ENCODE measurements at places on chromosomes 12 and 14.

- DNase-seq: peak; percentile 10
Observed at GRCh38 chr12:56521590-56522371, at the start of gene RBMS2. RBMS2 (plus strand) TSS chr12:56521820; CDS start chr12:56522024, 204 bp downstream.

GRCh38 chr14:65332141-65332871 is 80.2 kb upstream of the FUT8 start:
- no peak for DNase-seq

GRCh38 chr12:43329375-43329774 is 222.6 kb downstream of the ADAMTS20 start:
- DNase-seq: no peak

GRCh38 chr12:16225692-16226091 is 51.8 kb downstream of the SLC15A5 start:
- no peak for DNase-seq

DNA sequence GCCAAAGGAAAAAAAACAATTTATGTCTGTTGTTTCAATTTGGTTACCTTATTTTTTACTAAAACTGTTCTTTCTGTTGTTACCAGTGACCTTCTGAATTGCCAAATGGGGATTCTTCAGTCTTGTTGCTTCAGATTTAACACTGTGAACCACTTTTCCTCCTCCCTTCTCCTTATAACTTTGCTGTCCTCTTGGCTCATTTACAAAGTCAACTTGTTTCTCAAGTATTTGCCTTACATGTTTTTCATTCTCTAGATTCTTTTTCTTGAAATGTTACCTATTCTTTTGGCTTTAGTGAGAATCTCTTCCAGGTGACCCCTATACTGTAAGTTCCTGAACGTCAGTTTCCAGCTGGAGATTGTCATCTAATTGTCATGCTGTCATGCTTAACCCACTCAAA is 19.4 kb downstream of the FUT8 start:
- no peak for DNase-seq

DNA sequence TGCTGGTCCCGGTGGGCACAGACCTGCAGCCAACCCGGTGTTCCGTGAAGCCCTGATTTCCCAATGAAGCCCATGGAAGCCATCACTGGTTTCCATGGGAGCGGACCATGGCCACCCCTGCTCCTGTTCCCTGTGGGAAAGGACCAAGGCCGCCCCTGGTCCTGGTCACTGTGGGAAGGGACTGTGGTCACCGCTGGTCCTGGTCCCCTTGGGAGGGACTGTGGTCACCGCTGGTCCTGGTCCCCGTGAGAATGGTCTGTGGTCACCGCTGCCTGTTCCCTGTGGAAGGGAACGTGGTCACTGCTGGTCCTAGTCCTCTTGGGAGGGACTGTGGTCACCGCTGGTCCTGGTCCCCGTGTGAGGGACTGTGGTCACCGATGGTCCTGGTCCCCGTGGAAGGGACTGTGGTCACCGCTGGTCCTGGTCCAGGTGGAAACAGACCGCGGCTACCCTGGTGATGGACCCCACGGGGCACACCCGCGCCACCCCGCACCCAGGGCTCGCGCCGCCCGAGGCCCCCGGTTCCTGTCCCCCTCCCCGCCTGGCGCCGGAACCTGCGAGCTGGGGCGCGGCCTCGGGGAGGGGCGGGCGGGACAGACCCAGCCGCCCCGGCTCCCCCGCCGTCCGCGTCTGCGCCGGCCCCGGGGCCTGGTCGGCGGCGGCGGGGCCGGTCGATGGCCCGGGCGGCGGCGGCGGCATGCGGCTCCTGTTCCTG is at the start of gene GLT1D1:
TSS of gene GLT1D1 (plus strand) at position 594 of the 715 bp plus-strand sequence. CDS start at position 698, 104 bp downstream.
- DNase-seq: no peak

- DNase-seq: no peak
Observed at GRCh38 chr14:89504602-89505313, 87.7 kb upstream of the FOXN3 start.

GRCh38 chr14:102363182-102363943 is 622 bp downstream of the TECPR2 start:
- peak; percentile 17 for DNase-seq

- no peak for DNase-seq
Observed at GRCh38 chr12:42586268-42586667, 3.3 kb downstream of the PRICKLE1 start.

DNA sequence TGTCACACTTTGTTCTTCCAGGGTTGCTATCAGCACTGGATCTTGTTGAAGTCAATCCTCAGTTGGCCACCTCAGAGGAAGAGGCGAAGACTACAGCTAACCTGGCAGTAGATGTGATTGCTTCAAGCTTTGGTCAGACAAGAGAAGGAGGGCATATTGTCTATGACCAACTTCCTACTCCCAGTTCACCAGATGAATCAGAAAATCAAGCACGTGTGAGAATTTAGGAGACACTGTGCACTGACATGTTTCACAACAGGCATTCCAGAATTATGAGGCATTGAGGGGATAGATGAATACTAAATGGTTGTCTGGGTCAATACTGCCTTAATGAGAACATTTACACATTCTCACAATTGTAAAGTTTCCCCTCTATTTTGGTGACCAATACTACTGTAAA is 23.7 kb downstream of the VTI1B start:
- no peak for DNase-seq

- DNase-seq: no peak
Observed at GRCh38 chr14:69711881-69712560, 54.9 kb upstream of the SRSF5 start.

GRCh38 chr12:17276196-17276595 is 670.2 kb upstream of the LMO3 start:
- no peak for DNase-seq

GRCh38 chr12:54036620-54037359 is 3.9 kb downstream of the HOXC5 start:
- DNase-seq: no peak

DNA sequence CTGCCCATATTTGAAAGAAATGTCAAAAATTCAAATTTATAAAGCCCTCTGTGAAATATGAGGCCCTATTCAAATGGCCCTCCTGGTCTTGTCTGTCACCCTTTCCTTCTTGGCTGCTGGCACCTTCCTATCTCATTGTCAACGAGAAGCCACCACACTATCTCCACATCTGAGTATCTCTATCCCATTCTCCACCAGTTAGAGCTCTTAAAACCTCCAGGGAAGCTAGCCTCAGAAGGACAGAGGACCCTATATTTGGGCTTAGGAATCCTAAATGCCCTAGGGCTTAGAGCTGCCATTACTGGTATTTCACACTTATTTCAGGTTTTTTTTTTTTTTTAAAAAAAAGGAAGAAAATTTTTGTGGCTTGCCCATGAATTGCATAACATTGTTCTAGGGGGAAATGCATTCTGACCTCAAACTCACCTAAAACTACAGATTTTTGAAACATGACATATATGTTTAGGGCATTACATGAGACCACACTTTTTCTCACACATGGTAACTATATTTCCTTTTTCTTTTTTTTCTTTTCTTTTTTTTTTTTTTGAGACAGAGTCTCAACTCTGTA is 25.0 kb downstream of the SLC25A21 start:
- no peak for DNase-seq

DNA sequence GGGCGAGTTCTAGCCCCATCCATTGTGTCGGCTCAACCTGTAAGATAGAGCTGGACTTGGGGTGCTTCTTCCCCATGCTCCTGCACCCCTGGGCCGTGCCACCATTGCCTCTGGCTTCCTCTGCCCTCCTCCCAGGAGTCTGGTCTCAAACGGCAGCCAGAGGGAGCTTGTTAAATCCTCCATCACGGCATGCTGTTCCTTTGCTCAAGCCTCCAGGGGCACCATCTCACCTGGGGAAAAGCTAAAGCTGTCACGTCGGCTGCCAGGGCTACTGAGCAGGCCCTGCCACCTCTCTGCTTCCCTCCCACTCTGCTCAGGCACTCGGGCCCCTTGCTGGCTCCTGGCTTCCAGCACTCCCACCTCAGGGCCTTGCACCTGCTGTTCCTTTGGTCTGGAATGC is 140.4 kb downstream of the RBM19 start:
- no peak for DNase-seq

DNA sequence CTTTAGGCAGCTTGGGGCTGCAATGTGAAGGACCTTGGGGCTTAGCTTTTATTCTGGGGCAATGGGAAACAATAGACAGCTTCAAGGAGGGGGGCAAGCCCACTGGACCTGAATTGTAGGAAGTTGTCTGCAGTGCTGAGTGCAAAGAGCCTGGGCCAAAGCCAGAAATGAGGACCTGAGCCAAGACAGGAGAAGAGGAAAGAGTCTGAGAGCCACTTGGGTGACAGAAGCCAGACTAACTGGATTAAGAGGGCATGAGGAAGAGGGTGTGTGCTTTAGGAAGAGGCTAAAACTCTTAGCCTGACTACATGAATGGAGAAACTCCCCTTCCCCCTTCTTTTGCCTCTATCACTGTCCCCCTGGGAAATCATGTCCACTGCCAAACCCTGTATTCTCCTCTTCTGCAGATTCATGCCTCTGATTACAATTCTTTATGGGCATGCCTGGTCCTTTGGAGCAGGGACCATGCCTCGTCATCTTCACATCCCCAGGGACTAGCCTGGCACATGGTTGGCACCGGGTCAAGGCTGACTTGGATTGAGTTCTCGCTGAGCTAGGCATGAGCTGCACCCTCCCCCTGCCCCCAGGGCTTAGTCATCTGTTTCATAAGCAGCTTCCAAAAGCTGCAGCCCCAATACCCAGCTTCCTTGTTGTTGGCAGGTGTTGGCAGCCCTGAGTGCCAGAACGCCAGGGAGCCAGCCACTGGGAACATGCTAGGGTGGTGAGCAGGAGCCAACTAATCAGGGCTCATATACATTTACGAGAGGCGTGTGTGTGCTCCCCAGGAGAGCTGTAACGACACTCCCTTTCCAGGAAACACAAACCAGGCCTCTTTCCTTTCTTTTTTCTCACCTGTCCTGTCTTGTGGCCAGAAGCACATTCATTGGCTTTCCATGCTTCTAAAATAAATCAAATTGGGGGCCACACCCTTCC is 27.7 kb upstream of the JDP2 start:
- no peak for DNase-seq

- peak; percentile 98 for DNase-seq
Observed at GRCh38 chr12:77746096-77746495, 84.6 kb upstream of the NAV3 start.

DNA sequence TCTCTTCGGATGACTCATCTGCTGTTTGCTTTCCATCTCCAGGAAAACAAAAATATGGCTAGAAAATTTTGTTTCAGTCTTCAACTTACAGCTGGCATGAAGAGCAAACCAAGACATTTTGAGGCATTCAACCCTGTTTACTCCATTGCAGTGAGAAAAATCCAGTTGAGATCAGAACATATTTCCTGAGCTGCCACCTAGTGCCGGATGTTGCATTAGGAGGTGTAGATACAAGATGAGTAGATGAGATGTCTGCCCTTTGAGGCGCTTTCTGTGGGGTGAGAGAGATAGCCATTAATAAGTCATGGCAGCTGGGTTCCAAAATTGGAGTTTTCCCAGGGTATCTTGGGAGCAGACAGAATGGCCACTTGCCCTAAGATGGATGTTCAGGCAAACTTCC is 171.1 kb downstream of the PRKCH start:
- no peak for DNase-seq
